Fibroblast of the conjunctiva (primary cell): ENCODE measurements at places on chromosomes 7 and 10.

- peak; percentile 64 for DNase-seq
These were observed 95.6 kb downstream of the USP6NL start for GRCh38 chr10:11515596-11516430.

GRCh38 chr10:5434017-5434753 lies 21.8 kb downstream of the NET1 start:
- no peak for DNase-seq

DNA sequence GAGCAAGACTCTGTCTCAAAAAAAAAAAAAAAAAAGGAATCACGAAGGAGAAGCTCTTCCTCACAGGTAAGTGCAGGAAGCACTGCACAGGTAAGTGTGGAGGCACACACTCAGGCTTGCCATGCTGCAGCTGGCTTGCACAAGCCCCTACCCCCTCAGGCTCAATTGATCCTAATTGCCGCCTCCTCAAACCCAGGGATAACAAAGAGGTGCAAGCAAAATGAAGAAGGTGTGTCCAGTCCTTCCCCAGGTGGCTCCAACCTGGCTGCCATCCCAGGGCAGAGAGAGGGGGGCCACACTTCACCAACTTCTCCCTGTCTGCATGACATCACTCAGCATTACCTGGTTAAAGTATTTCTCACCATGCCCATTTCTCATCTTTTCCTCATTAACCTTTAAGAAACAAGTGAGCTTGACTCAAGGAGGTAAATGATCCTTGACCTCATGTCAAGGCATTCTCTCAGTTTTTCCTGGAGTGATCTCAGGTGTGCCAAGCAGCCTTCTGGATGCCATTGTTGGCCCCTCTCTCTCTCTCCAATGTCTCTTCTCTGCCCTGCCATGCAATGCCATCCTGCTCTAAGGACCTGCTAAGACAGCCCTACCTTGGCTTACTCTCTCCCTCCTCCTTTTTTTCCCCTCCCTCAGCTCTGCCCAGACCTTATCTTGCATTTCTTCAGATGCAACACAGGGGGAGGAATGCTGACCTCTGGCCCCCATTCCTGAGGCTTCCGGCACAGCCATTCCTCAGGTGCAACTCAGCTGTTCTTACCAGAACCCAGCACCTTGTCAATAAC lies 13.0 kb upstream of the TRPV6 start:
- no peak for DNase-seq

- no peak for DNase-seq
These were observed 59.5 kb downstream of the DPYSL4 start for GRCh38 chr10:132246296-132246695.

GRCh38 chr7:32506266-32507054 lies 11.2 kb downstream of the AVL9 start:
- DNase-seq = peak; percentile 89

DNA sequence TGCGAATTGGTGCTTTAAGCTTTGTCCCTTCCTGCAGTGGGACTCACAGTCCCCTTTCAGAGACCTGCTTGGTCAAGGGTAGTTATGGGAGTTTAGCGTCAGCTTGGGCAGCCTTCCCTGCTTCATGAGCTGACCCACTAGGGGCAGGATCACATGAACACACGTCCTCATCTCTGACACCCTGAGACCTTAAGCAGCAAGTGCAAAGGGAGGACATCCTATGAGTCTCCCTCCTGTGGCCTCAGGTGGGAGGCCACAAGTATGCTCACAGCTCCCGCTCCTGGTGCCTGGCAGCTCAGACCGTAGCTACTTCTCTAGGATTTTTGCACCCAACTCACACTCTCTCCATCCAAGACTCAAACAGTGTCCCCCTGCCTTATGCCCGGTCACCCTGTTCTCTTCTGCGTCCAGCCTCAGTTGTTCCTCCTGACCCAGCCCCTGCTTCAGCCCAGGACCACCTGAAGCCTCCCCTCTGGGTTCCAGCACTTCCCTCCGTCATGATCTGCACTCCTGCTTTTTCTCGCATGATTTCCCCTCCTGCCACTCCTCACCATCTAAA lies 136.6 kb upstream of the FAM20C start:
- no peak for DNase-seq

GRCh38 chr7:124412531-124412930 lies 353.1 kb downstream of the GPR37 start:
- no peak for DNase-seq

DNA sequence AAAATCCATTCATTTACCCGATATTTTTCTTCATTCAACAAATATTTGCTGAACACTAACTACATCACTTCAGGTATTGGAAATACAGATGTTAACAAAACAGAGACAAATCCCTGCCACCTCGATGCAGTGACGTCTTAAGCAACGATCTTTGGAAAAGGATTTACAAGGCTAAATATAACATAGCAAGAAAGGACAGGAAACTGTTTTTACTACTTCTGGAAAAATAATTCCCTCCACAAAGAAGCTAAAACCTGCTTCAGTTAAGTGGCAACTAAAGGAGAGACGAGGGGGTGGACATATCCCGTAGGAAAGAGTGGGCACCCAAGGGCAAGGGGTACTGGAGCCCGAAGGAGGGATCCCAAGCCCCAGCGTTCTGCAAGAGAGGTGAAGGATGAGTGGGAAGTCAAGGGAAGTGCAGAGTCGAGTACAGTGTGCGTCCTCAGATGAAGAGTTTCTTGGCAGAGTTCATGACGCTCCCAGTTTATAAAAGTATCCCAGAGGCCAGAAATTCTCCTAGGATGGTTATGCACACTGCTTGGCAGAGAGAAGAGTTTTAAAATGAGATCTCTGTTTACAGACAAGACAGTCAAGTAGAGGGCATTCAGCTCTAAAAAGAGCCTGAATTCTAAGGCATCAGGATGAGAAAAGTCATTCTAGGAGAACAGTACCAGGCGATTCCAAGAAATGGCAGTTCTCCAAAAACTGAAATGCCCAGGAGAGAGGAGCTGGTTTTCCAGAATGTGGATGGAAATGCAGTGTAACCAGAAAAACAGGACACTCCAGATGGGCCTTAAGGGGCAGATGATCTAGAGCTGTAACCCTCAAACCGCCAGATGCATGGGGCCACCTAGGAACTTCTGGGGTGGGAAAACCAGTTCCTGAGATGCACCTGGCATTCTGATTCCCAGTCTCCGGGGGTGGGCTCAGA lies 97.3 kb downstream of the GRB10 start:
- no peak for DNase-seq

DNA sequence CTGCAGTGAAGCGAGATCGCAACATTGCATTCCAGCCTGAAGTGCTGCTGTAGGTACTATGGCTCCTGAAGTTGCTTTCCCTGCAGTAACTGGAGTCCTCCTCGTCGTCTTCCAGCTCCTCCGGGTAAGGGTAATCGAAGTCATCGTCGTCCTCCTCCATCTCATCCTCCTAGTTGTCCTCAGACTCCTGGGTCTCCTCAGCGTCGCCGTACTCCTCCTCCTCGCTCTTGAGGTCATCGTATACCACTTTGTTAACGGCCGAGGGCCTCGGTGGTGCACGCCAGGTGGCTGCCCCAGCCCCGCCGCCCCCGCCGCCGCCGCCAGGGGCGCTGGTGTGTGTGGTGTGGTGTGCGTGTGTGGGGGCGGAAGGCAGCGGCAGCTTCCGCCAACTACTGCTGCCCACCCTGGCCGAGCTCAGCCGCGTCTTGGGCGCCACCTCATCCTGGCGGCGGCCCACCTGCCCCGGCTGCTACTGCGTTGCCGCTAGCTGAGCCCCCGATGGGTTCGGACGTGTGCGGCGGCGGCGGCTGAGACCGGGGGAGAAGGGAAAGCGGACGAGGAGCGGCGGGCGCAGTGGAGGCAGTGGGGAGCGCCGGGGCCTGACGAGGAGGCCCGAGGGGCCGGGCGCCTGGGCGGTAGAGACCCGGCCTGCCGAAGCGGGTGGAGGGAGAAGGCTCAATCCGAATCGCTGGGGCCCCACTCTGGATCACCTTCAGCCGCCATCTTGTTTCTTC lies 11.8 kb upstream of the ACBD5 start:
- peak; percentile 30 for DNase-seq

DNA sequence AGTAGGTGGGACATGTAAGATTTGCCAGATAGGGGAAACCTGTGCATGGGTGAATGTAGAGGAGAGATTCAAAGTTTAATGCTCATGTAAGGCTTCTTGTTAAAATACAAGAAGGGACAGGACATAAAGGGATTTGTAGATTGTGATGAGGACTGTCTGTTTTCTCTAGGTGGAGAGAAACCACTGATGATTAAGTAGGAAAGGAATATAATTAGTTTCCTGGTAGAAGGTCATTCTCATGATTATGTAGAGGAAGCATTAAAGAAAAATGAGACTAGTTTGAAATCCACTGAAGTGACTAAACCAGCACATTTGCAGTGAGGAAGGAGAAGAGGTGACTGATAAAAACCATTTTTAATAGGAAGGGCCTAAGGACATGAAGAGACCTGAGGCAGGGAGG lies 19.6 kb upstream of the MACC1 start:
- DNase-seq = no peak

DNA sequence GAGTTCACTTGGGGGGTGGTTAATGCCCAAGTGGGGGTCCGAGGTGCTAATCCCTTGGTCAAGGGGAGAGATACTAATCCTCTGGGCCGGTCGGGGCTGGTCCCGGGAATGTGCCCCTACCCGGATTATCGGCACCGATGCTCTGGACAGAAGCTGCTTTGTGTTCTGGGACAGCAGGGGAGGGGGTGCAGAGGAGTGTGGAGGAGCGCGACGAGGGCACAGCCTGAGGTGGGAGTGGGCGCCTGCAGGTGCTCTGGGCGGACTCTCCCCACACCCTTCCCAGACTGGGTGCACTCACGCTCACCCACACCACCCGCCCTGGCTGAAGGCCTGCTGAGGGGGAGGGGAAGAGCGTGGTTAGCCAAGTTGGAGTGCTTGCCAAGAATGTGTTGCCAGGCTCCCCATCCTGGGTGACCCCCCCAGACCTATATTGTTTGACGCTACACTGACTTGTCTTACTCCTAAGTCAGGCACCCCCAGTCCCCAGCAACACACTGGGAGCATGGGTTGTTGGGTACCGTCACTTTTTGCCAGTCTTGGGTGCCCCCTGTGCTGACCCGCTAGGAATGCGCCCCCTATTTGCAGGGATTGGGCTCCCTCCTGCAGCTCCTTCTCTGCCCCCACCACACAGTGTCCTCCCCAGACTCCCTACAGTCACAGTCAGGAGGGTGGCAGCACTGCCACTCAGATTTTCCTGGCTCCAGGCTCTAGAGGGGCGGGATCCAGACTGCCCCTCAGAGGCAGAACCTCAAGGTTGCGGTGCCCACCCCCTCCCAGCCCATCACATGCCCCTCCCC lies 1.2 kb downstream of the SLC4A2 start:
- no peak for DNase-seq

DNA sequence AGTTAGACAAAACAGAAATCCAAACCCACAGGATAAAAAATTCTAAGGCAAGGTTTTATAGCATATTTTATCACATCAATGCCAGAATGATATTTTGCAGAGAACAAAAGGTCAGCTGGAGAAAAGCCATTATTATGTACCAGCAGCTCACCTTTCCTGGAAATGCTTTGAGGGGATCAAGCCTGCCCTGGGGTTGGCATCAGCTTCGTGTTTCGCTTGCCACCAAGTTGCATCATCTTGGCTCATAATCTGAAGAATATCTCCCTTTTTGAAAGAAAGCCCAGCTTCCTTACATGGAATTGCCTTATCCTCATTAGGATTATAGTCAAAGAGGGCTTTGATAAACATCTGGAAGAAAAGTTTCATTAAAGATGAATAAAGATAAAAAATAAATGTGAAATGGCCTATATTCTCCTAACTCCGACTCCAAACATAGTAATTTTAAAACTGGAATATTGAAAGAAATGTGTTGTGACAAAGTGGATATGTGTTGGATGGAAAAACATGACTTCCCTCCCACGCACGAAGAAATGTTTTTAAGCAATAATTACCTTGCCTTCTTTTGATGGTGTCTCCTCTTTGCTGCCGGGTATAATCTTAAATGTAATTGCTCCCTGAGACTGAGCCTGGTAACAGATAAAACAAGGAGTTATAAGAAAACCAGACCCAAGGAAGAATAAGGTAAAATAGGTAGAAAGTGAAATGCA lies 121.3 kb upstream of the ODAD2 start:
- DNase-seq = peak; percentile 60

- DNase-seq = no peak
These were observed 155.7 kb upstream of the RHEB start for GRCh38 chr7:151675196-151675920.

DNA sequence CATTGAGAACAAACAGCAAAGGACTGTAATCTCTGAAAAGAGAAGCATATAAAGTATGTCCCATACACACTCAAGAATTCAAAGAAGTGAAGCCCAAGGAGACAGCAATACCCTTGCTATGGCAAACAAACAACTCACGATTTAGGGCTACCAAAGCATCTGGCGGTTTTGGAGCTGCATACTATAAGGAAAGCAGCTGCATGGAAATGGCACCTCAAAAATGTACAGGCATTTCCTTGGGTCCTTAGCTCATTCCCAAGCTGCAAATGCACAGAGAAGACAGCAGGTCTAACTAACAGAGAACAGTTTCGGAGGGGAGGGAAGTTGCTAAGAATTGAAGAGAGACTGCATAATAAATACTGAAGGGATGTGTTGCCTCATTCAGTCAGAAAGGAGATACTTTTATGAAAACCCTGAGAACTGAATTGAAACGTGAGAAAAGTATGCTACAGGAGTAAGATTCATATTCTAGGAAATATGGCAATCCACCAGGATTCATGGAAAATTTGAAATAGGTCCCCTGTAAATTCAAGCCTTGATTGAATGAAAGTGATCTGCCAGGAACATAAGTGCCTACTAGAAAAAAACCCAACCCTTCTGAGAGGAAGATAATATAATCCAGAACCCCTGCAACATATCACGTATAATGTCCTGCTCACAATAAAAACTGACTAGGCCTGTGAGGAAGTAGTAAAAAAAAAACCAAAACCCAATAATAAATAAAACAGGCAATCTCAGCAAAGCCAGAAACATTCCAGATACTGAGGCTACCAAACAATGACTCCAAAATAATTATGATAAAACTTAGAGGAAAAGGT lies 36.4 kb downstream of the CUBN start:
- no peak for DNase-seq

GRCh38 chr10:121978511-121978910 lies 3.5 kb upstream of the NSMCE4A start:
- DNase-seq = no peak

DNA sequence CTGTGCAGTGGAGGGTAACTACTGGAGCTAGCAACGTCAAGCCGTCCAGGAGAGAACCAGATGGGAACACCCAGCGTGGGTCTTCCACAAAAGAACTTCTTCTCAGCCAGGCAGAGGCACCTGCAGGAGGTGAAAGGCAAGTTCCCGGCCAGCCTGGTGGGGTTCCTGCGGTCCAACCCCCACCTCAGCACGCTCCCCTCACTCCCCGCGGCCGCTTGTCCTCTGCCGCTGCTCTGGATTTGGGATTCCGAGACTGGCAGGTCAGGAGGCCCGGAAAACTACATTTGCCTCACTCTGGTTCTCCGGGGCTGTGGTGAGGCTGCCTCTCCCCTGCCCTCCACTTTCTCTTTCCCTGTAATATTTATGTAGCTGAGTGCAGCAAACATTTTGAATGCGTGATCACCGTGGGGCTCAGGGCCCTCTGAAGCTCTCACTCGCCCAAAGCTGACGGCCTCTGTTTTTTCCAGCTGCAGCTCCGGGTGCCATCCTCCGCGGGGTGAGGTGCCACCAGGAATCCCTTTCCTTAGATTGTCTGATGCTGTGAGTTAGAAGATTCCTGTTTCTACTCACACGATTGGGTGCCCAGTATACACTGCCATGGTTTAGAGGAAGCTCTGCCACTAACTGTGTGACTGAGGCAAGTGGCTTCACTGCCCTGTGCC lies 366.9 kb downstream of the DNAJB6 start:
- DNase-seq = no peak

GRCh38 chr10:59888781-59889435 lies 17.4 kb downstream of the CCDC6 start:
- no peak for DNase-seq
